ENCODE measurements at places on chromosomes 6 and 20.

DNA sequence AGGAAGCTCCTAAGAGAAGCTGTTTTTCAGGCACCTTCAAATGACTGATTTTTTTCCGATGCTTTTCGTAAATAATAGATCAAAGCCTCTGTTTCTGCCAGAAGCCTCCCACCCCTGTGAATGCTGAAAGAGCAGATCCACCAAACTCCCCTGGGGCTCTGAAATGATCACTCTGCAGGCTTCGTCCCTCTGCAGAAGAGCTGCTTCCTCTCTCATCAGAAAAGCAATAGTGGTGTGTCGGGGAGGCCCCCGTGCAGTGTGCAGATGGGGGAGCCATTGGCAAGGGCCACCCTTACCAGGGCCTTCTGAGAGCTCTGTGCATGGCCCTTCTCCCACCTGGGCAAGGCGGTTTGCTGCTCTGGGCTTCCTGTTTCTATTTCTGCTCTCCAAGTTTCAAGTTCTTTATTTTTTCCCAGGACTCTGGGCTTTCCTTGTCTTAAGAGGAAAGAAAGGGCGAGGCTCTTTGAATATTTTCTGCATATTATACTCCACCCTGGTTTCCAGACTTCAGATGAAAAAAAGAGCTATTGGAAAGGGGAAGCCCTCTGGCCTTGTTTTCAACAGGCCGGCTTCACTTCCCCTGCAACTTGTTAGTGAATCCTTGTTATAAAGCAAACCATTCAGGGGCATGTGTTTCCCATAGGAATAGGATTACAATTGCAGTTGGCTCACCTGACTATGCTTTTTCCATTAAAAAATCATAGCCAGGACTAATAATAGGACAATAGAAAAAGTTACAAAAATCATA, 155.2 kb downstream of the TTLL2 start:
- no peak for DNase-seq

- no peak for DNase-seq
These were observed 11.7 kb downstream of the VNN2 start for GRCh38 chr6:132746048-132746447.

DNA sequence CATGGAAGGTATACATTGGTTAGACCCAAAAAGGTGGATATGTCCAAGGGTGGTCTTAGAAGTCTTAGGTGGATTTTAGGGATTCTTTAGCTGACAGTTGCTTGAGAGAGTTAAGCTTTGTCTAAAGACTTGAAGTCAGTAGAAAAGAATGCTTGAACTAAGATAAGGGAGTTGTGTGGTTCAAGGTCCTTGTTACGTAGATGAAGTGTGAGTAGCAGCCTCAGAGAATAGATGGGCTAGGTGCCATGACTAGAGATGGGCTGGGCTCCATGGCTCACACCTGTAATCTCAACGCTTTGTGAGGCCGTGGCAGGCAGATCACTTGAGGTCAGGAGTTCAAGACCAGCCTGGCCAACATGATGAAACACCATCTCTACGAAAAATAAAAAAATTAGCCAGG, 1.7 kb downstream of the SHLD1 start:
- no peak for DNase-seq

GRCh38 chr6:159221486-159222170, 52.4 kb downstream of the FNDC1 start:
- DNase-seq, result no peak

- no peak for DNase-seq
These were observed 11.3 kb downstream of the TFAP2A start for GRCh38 chr6:10403385-10404106.

- DNase-seq, result no peak
These were observed 14.2 kb downstream of the RAB23 start for GRCh38 chr6:57207872-57208271.

- no peak for DNase-seq
These were observed 19.1 kb downstream of the ME1 start for GRCh38 chr6:83411731-83412130.

DNA sequence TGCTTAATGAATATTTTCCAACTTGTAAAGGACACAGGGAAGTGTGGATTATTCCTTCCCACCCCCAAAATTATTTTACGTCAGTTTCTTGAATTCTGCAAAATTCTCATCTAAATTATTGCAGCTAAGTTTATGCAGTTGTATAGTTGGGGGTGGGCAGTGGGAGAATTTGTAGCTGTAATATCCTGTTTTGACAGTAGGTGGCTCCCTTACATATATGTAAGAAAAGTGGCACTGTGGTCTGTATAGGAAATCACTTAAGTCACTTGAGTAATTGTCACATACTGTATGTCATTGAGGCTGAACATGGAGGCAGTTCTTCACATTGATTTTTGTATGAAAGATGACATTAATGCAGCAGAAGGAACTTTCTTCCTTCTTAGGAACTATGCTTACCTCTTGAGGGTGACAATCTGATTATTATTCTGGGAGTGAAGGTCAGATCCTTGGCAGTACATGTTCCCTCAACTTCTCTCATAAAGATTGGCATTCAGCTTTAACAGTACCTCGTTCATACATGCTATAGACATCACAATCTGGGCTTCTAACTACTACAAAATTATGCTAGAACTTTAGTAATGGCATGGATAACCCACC, 14.6 kb upstream of the CFAP206 start:
- no peak for DNase-seq

DNA sequence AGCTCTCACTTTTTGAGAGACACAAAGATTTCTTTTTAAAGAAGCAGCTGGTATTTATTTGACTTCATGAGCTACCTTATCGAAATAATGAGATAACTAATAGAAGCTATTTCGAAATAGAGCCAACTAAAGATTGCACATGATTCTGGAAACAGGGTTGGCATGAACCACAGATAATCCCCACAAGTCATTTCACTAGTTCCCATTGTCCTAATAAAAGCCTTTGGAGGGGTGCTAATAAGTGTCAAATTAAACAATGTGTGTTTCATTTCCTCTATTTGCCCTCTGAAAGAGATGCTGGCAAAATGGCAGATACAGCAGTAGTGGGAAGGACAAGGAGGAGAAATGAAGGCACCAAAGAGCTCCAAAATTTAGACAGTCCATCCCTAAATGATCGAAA, 78.6 kb upstream of the RIPOR2 start:
- DNase-seq, result no peak

GRCh38 chr6:159390381-159390780, 221.2 kb downstream of the FNDC1 start:
- DNase-seq, result no peak

- DNase-seq, result no peak
These were observed 69.7 kb downstream of the DLL1 start for GRCh38 chr6:170221052-170221752.

- no peak for DNase-seq
These were observed 7.0 kb downstream of the UBD start for GRCh38 chr6:29552512-29553051.

DNA sequence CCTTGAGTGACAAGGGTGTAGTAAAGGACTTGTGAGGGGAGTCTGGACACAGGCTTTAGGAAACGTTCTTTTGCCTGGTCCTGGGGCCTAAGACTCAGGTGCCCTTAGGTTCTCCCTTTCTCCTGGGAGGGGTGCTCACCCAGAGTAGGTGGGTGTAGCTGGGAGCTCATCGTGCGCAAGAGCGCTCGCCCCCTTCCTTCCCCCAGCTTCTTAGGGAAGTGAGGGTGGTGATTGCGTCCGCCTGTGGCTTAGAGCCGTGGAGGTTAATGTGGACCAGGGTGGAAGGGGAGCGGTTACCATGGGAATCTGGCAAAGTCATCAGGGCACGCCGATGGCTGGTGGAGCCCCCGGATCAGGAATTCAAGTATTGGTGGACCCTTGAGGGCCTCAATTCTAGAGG, 3.3 kb upstream of the AARS2 start:
- DNase-seq, result no peak

- no peak for DNase-seq
These were observed 22.3 kb downstream of the ACTR5 start for GRCh38 chr20:38770546-38770945.

DNA sequence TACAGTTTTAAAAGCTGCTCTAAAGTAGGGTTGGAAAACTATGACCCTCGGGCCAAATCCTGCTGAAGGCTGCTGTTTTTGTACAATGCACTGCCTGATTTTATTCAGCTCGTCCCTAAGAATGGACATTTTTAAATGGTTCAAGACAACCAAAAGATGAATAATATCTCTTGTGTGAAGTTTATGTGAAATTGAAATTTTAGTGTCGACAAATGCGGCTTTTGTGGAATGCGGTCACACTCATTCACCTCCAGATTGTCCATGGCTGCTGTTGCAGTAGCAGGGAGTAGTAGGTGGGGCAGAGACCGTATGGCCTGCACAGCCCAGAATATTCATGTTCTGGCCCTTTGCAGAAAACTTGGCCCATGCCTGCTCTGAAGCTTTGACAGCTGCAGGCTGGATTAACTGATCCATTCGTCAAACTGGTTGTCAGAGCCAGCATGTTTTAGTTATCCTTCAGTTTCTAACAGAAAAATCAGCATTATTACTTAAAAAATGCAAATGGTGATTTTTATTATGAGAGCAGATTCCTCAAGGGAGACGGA, 91.6 kb downstream of the PSMG4 start:
- no peak for DNase-seq

- no peak for DNase-seq
These were observed 530 bp upstream of the NEDD9 start for GRCh38 chr6:11232770-11233626.

DNA sequence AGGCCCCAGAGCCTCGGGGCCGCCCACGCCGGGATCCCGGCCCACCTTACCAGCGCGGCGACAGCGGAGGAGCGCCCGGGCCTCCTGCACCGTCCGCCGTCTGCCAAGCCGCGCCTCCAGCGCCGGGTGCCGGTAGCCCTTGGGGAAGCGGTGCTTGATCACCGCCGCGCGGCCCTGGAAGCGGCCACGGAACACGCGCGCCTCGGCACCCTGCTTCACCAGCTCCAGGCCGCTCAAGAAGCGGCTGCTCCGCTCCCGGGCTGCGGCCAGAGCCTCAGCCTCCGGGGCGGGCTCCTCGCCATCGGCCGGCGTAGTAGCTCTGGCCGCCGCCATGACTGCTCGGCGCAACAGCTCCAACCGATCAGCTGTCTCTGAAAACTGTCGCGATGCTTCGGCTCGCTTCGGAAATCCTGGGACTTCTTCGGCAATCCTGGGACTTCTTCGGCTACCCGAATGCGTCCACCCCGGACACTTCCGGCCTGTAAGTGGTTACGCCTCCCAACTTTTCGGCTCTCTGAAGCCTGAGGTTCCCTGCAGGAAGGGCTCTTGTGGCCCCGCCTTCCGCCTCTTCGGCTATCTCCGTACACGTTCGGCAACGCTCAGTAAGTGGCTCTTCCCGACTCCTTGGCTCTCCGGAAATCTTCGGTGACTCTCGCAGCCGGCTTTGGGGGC, at the start of gene TP53RK:
Gene TP53RK (minus strand): TSS at position 363 of the 672 bp plus-strand sequence. CDS start 30 bp downstream, at position 333.
- peak; percentile 75 for DNase-seq

DNA sequence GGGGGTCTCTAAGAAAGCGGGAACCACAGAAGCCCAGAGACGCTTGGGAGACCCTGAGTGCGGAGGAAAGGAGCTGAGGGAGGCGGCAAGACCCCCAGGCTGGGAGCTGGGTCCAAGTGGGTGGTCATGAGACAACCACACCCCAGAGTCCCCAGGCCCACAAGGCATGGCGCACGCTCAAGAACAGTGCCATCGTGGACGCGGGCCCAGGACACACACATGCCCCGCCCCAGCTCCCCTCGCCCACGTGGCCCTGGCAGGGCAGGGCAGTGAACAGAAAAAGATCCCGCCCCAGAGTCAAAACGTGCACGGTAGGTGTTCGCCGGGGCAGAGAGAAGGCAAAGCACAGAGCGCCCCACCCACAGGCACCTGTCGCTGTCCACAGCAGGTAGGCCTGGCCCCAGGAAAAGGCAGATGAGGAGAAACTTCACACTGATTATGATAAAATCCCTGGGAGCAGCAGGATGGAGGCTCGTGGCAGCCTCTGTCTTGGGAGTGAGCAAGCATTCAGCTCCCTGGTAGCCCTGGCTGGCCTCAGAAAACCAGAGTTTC, 50.0 kb downstream of the BPIFB1 start:
- no peak for DNase-seq

DNA sequence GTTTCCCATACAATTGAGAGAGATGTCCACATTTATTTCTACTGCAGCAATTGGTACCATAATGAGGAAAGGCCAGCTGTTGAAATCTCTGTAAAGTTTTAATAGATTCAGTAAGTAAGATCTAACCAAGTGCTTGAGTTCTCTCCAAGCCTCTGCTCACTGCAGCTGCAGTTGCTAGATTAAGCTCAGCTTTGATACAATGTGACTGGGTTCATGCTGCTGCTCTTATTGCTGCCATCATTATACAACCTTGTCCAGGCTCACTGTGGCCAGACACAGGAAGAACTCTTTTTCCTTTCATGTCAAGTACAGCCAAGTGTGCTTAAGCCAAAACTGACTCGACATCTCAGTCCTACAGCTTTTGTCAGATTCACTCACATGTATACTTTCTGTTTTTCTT, 423.5 kb downstream of the GJA1 start:
- no peak for DNase-seq

DNA sequence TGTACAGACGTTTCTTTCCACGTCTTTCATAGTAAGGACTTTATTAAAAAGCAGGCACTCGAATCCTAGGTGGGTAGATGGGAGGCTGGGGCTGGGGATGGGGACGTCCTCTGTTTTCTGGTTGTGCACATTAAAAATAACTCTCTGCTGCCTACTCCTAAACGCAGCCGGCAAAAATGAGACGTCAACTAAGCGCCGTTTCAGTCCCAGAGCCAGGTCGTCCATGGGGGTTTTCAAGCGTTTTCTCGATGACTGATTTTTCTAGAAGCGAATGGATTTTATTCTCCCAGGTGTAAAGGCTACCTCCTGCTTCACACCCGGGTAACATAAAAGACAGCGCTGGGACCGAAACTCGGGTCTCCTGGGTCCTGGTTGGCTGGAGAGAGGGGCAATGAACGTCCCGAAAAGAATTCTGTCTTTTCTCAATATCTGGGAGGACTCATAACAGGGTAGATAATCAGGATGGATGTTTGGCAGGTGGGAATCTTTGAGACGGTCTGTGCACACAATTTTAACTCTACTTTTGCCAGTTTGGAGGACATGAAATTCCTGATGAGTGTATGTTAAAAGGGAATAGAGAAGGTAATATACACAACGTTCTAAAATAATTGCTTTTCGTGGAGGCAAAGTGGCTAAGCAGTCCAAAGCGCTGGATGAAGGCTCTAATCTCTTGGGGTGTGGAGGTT, 25.2 kb downstream of the GPX6 start:
- DNase-seq, result no peak

DNA sequence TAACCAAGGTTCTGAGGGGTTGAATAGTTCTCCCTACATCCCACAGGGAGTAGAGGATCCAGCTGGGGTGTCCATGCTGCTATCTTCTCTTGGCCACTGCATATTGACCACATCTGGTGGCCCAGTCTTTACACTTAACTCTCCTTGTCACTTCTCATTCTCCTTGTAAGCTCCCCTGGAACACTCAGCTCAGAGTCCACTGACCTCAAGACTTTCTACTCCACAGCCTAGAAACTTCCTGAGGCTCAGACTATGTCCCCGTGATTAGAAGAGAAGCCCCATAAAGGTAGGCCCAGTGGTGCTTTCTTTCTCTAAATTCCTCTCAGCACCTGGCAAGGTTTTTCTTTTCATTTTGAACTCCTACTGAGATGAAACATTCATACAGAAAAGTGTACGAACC, 13.3 kb upstream of the ZFAND3 start:
- DNase-seq, result no peak

- no peak for DNase-seq
These were observed 829 bp downstream of the MANBAL start for GRCh38 chr20:37290158-37290810.

- DNase-seq, result peak; percentile 9
These were observed 381 bp downstream of the MAP3K7 start for GRCh38 chr6:90586546-90586835.

All from stimulated activated CD8-positive, alpha-beta memory T cell treated with anti-CD3 and anti-CD28 coated beads, Interleukin-15, amount 100 ng/mL, for 24 hours (primary cell).